Stimulated activated CD4-positive, alpha-beta T cell treated with anti-CD3 and anti-CD28 coated beads, Interleukin-4, amount 100 ng/mL, for 4 hours (primary cell): ENCODE measurements at places on chromosomes 4 and X.

DNA sequence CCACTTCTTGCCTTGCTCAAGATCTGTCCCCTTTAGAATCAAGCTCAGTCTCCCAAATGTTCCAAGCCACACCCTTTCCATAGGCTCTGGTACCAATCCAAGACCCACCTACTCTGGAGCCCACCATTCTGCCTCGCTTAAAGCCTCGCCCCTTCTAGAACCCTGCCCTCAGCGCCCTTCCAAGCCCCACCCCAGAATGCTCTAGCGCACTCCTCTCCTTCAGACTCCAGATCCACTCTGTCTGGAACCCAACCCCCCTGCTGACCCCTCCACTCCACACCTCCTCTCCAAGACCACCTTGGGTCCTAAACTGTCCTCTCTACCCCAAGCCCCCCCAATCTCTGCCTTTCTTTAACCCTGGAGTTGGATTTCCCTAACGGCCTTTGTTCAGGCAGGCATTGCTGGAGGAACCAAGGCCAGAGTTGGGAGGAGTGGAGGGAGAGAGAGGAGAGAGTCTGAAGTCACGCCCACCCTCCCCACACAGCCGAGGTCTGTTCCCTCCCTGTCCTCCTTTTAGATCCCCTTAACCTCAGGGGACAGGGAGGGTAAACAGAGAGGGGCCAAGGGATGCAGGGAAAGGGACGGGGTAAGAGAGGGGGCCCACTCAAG is 2.4 kb upstream of the PRICKLE3 start:
- DNase-seq = no peak

DNA sequence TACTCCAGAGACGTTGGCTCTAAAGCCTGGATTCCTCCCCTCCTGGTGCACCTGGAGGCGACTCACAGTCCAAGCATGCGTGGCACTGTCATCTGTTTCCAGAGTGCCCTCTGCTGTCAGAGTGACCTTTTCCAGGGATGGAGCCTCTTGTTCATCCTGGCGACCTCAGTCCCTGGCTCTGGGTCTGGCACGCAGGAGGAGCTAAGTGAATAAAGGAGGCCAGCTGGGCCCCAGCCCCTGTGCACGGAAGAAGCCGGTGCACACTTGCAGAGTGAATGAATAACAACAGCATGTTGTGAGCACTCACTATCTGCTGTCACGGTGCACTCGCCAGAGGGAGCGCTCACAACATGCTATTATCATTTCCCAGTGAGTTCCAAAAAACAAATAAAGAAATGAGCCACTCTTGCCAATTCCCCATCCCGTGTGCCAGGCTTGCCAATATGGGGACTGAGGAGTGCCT is 27.8 kb upstream of the PSAPL1 start:
- DNase-seq = no peak

DNA sequence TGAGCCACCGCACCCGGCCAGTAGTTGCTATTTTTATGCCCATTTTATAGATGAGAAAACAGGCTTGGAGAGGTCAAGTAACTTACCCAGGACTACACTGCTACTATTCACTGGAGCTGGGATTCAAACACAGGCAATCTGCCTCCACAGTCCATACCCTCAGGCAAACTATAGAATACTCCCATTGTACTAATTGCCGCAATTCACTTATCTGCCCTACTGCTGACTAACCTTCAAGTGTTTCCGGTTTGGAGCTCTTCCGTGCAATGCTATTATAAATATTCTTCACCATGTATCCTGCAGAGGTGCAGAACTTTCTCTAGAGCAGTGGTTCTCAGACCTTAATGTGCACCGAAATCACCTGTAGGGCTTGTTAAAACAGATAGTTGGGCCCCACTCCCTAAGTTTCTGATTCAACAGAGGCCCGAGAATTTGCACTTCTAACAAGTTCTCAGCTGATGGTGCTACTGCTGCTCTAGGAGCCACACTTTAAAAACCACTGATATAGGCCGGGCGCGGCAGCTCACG is 1.9 kb upstream of the G3BP2 start:
- DNase-seq = no peak

DNA sequence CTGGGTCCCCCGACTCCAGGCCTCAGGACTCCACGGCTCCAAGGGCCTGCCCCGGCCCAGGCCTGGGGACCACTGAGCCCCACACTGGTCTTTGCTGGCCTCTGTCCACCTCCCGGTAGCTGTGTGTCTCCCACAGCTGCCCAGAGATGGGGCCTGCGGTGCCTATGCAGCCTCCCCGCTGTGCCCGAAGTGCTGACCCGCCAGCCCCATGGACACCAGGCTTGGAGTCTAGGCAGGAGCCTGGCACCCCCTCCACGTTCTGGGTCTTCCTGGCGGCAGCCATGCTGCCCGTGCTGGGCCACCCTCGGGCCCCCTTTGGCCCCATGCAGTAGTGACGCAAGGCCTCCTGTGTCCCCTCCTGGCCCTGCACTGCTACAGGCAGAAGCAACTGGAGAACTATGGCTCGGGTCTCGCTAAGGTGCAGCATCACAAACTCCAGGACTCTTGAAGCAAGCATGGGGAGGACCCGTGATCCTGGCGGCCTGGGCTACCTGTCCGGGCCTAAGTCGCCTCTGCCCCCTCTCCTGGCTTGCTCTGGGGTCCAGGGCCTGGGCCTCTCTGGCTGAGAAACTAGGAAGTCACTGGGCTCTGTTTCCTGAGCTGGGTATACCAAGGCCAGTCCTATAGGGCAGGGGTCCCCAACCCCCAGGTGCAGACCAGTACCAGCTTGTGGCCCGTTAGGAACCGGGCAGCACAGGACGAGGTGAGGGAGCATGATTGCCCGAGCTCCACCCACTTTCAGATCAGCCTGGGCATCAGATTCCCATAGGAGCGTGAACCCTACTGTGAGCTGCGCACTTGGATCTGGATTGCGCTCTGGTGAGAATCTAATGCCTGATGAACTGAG is 917 bp downstream of the MYL5 start:
- DNase-seq = no peak

GRCh38 chr4:10201381-10202223 is 85.0 kb upstream of the WDR1 start:
- DNase-seq = no peak

GRCh38 chr4:11355226-11355625 is 73.5 kb downstream of the HS3ST1 start:
- no peak for DNase-seq

DNA sequence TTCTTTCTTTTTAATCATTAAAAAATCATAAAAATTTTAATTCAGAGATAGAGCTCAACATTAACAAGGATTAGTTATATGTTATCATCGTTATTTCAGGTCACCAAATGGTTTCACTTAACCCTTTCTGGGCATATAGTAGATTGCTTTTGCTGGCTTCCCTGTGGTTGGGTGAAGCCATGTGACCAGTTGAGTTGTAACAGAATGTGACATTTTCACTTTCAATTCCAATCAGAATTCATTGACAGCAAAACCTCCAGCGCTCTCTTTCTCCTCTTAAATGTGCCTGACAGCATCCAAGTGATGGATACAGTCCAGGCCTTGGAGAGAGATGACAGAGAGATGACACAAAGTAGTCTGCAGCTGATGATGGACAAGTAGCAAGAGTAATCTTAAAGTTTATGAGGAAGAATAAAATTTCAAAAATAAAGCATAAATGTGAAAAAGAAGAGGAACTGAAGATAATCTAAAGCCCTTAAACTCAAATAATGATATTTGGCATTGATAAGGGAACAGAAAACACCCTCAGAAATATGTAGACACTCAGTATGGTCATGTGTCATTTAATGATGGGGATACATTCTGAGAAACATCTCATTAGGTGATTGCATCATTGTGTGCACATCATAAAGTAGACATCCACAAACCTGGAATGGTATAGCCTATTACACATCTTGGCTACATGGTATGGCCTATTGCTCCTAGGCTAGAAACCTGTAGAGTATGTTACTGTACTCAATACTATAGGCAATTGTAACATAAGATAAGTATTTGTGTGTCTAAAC is 92.3 kb upstream of the QRFPR start:
- no peak for DNase-seq

GRCh38 chr4:5757954-5758353 is 47.0 kb downstream of the EVC start:
- DNase-seq = no peak

DNA sequence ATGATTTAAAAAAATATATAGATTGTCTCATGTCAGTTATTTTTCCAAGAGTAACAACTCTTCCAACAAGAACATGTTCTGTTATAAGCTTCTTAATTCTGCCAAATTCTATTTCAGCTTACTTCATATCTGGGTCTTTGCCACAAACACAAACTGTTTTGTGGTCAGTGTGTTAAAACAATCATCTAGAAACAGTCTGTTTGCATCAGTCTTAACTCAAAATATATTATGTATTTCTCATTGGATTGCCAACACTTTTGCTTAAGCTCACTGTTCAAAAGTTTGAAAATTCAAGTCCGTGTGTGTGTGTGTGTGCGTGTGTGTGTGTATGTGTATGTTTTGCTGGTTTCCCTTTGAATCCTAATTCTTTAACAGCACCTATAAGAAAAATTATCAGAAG is 752.3 kb upstream of the NDST4 start:
- no peak for DNase-seq

- DNase-seq = no peak
Observed at GRCh38 chr4:41747230-41748055, 1.1 kb downstream of the PHOX2B start.

GRCh38 chrX:16005917-16006316 is 117.4 kb upstream of the GRPR start:
- no peak for DNase-seq

- no peak for DNase-seq
Observed at GRCh38 chr4:141306331-141306730, 85.6 kb downstream of the ZNF330 start.

- DNase-seq = no peak
Observed at GRCh38 chr4:141078871-141079270, 54.4 kb downstream of the RNF150 start.

GRCh38 chrX:38149016-38149415 is 71.7 kb downstream of the SRPX start:
- DNase-seq = no peak

DNA sequence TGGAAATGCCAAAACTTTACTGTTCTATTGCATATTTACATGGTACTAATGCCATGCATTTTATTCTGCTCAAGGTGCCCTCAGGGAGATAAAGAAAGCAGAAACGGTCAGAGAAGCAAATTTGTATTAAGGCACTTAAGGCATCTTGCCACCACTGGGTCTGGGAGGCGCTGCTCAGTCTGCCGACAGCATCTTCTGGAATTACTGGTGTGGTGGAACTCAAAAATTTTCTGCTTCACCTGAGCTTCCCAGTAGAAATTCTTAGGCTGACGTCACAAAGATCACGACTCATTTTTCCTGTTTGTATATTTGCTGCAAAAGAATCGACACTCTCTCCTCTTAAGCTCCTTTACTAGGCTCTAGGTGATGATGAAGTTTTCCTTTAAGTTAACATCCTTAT is 3.0 kb downstream of the RASSF6 start:
- no peak for DNase-seq

DNA sequence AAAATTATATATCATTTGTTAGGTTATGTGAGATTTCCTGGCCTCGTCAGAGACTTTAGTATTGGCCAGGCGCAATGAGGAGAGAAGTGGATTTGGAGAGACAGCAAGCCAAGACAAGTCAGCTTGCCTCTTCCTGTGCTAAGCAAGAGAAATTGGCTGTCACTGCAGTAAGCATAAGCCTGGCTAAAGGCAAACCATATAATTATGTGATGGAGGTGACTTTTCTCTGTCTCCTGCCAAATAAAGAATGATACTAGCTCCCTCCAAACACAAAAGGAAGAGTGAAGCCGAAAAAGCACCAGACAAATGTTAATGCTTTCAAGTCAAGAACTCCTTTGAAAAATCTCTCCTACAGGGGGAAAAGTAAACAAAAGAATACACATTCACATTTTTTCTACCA is 2246.0 kb downstream of the ARAP2 start:
- DNase-seq = no peak

DNA sequence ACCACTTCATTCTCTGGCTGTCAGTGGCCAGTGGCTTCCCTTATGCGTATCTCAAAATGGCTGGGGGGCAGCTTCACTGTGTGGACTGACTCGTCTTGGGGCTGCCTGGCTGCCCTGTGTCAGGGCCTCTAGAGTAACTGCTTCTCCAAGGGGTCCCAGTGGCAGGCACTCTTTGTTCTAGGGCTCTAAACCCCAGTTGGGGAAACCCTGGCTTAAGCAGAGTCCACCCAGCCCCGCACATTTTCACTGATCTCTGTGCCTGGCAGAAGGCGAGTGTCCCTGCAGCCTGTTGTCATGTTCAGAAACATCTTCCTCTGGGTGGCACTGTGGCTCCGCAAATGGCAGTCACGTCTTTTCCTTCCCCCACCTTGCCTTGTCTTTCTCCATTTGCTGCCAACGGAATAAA is 59.7 kb downstream of the NBDY start:
- DNase-seq = no peak

DNA sequence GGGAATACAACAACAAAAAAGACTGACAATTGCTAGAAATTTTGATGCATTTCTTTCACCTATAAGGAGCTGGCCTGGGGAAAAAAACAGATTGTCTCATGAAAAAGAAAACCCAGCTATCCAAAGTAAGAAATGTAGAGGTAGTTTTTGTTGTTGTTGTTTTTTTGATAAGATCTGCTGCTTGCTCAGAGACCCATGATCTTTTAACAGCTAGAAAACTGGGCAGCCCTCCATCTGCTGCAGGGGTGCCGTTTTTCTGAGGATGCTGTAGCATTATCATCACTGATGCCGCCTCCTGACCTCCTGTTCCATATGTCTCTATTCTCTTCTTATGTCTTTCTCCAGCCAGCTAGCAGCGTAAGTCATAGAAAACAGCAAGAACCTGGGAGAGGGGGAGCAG is 98.3 kb downstream of the BMPR1B start:
- no peak for DNase-seq

DNA sequence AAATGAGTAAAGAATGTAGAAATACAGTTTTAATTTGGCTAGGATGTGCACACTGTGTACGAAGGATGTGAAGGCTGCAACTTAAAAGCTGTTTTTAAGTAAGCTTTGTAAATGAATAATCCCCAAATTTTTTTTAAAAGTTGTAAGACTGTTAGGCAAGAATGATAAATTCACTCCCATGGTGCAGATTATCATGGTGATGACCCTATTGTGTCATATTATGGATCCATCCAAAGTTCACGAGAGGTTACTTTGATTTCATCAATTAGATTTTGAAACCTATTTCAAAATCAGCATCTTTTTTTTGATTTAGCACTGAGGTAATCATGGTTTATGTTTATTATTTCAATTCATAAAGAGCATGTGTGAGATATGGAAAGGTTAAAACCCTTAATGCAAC is 62.9 kb upstream of the ETNPPL start:
- DNase-seq = no peak

DNA sequence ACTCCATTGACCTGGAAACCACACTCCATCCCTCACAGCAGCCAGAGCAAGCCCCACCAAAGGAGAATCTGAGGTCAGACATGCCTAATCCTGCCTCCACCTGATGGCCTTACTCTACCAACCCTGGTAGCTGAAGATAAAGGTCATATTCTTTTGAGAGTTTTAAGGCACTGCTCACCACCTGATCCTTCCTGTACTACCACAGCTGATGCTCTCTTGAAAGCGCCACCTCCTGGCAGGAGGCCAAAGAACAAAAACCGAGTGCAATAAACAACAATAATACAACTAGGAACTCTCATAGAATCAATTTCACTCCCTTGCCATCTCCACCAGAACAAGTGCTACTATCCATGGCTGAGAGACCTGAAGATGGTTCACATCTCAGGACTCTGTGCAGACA is 301.6 kb downstream of the NAF1 start:
- DNase-seq = no peak

GRCh38 chr4:143241892-143242291 is 57.2 kb downstream of the USP38 start:
- DNase-seq = no peak

GRCh38 chr4:6126971-6127745 is 73.2 kb downstream of the JAKMIP1 start:
- no peak for DNase-seq

- no peak for DNase-seq
Observed at GRCh38 chr4:165464813-165465381, 86.1 kb downstream of the CPE start.
